ENCODE measurements at places on chromosomes 7 and 10. TPM values are rescaled to one million over a fixed set of nuclear protein-coding genes. Genes with fewer than 3 reads are reported as not detected.

Gene ZNF503
- total RNA-seq, result 6.6 TPM

Gene LRRN3
- total RNA-seq, result 0.04 TPM

Gene CHAT
- not detected for total RNA-seq

Gene MUC3A
- 18.9 TPM for total RNA-seq

Gene PTPRZ1
- total RNA-seq, result not detected

Gene SNX13
- total RNA-seq, result 16.7 TPM

Gene EPDR1
- 84.6 TPM for total RNA-seq

Gene BTBD16
- total RNA-seq, result 0.57 TPM

Gene DYNC1I1
- 0.21 TPM for total RNA-seq

Gene HOXA10
- 7.7 TPM for total RNA-seq

Gene TRIM50
- total RNA-seq, result not detected

Gene IPMK
- 3.0 TPM for total RNA-seq

Gene CPA2
- total RNA-seq, result not detected

Gene FAM25A
- not detected for total RNA-seq

Gene TYW1B
- 2.2 TPM for total RNA-seq

Gene SHOC2
- 21.2 TPM for total RNA-seq

Gene PTF1A
- total RNA-seq, result not detected

Gene SPDYE16
- total RNA-seq, result not detected

Gene CFAP43
- total RNA-seq, result 0.16 TPM

Gene PARD3
- 66.8 TPM for total RNA-seq
